Lower leg skin (tissue), 4 donors: ENCODE measurements at places on chromosomes 5 and 9. TPM values are rescaled to one million over a fixed set of nuclear protein-coding genes. Genes with fewer than 3 reads are reported as not detected.

GPR150 gene
- total RNA-seq, result 0.49 TPM

ZNF454 gene
- total RNA-seq, result 4.2 TPM

APBA1 gene
- 12.7 TPM for total RNA-seq

PCDHB9 gene
- 1.5 TPM for total RNA-seq

C8G gene
- total RNA-seq, result not detected

TMEM252 gene
- total RNA-seq, result not detected

ALDH1B1 gene
- 2.3 TPM for total RNA-seq

PCDHB3 gene
- total RNA-seq, result 1.6 TPM

C5orf46 gene
- 179 TPM for total RNA-seq

SLC6A3 gene
- total RNA-seq, result not detected

GLDC gene
- 6.4 TPM for total RNA-seq

OGN gene
- 0.55 TPM for total RNA-seq

ERAP2 gene
- 11.0 TPM for total RNA-seq

KIF3A gene
- total RNA-seq, result 6.2 TPM

LHX2 gene
- total RNA-seq, result 13.4 TPM

NR5A1 gene
- not detected for total RNA-seq

HAVCR2 gene
- 6.1 TPM for total RNA-seq

AHRR gene
- 7.8 TPM for total RNA-seq

UNC5A gene
- total RNA-seq, result 0.23 TPM

ANKRD18A gene
- total RNA-seq, result 3.0 TPM

EXOSC2 gene
- 18.8 TPM for total RNA-seq

HTR1A gene
- total RNA-seq, result not detected

GPR151 gene
- not detected for total RNA-seq

PRR16 gene
- 1.8 TPM for total RNA-seq

EPB41L4B gene
- total RNA-seq, result 31.6 TPM

BARX1 gene
- not detected for total RNA-seq

TMC1 gene
- 0.46 TPM for total RNA-seq

HEXB gene
- 66.2 TPM for total RNA-seq

GKAP1 gene
- 3.4 TPM for total RNA-seq

CCDC171 gene
- total RNA-seq, result 3.3 TPM

NTRK2 gene
- total RNA-seq, result 14.1 TPM

ADAMTSL2 gene
- 0.32 TPM for total RNA-seq

PCDHGA11 gene
- 3.8 TPM for total RNA-seq

ORM1 gene
- not detected for total RNA-seq

GPRIN1 gene
- total RNA-seq, result 1.6 TPM

SPAG8 gene
- total RNA-seq, result 0.29 TPM
